T-helper 1 cell (primary cell): ENCODE measurements at places on chromosomes 11 and 22.

- no peak for DNase-seq
Observed at GRCh38 chr11:94673386-94673785, 94.8 kb upstream of the AMOTL1 start.

DNA sequence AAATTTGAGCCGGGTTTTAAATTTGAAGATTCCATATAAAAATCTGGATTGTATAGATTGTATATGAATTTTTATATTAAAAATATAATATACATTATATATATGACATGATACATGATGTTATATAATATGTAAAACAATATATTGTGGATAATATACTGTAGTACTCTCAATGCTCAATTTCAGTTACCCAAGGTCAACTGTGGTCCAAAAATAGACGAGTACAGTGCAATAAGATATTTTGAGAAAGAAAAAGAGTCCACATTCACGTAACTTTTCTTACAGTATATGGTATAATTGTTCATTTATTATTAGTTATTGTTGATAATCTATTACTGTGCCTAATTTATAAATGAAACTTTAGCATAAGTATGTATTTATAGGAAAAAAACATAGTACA is 94.2 kb upstream of the YWHAH start:
- DNase-seq: no peak

GRCh38 chr11:19978668-19979518 is 181.4 kb downstream of the DBX1 start:
- no peak for DNase-seq

DNA sequence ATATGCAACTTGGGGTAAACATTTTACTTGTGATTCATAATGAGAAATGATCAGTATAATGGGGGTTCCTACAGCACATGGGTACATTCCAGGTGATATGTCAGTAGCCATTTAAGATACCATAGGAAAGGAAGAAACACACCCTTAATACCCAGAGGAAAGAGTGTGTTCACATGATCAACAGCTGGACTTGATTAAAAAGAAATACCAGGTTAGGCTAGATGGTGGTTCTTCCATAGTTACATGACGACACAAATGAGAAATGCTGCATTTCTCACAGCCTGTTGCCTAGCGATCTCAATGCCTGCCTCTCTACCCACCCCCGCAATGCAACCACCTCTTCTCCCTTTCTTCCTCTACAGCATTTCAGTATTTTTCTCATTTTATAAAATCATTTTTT is 96.8 kb downstream of the TTC28 start:
- no peak for DNase-seq
